ENCODE measurements at places on chromosomes 13 and 19.

DNA sequence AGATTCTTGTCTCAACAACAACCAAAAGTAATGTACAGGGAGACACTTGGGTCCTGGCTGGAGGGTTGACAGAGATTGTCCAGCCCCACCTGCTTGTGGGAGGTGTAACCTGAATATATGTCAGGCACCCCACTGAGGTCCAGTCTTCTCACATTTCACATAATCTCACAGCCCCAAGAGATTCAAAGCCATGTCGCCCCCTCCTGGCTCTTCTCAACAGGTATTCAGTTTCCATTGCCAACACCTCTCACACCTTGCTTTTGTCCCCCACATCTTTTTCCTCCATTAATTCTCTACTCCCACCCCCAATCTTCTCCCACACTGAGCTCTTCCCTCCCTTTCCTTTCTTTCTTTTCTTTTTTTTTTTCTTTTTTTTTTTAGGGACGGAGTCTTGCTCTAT lies 11.2 kb downstream of the UNC13A start:
- DNase-seq, result no peak

DNA sequence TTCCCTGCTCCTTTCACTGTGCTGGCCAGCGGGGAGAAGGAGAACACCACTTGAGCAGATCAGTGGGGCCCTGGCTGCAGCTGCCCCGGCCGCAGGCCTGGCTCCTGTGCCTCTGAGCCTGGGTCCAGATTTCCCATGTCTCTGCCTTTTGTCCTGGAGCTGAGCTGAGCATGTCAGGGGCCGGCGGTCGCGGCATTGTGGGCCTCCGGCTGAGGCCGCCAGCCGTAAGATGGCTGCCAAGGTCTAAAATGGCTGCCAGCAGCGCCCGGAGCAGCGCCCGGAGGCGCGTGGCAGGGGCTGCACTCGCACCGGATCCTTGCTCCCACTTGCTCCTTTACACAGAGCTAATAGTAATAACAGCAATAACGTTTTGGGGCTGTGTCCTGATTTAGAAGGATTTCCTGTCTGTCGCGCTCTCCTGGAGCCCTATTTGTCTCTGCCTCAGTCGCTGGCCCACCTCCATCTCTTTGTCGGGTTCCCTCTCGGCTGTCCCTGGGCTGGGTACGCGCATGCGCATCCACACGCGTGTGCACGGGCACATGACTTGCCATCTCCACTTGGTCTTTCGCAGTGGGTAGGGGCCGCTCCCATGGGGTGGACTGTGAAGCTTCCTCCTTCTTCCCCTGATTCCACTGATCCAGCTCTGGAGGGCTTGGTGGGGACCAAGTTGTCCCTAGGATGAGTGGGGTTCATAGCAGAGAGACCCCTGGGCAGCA lies 32.1 kb downstream of the LYL1 start:
- no peak for DNase-seq

DNA sequence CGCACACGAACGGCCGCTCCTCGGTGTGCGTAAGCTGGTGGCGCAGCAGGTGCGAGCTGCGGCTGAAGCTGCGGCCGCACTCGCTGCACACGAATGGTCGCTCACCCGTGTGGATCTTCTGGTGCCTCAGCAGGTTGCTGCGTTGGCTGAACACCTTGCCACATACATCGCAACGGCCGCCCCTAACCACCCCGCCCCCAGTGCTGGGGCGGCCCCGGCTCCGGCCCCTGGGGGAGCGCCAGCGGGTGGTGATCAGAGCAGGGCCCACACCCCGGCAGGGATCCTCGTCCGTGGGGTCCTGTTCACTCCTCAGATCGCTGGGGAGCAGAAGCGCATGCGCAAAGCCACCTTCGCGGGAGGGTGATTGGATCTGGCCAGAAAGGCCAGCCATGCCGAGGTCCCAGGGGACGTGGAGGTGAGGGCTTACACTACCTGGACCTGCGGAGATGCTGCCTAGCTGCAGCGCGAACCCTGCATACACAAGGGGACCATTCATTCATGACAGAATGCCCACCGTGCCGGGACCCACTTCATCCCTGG lies 4.7 kb upstream of the UBE2M start:
- DNase-seq, result peak; percentile 51

GRCh38 chr19:16017138-16017490 lies 59.2 kb upstream of the TPM4 start:
- no peak for DNase-seq

DNA sequence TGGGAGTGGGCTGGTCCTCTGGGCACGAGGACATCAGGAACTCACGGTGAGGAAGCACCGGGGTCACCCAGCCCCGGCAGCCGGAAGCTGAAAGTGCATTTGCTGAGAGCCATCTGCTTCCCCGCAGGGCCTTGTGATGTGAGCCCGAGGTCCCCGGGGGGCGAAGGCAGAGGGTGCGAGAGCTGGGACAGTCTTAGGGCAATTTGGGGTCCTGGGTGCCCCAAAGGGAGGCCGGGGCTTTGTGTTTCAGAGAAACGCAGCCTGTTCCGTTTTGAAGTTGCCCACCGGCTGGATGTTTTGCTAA lies 4.8 kb downstream of the F2RL3 start:
- no peak for DNase-seq

DNA sequence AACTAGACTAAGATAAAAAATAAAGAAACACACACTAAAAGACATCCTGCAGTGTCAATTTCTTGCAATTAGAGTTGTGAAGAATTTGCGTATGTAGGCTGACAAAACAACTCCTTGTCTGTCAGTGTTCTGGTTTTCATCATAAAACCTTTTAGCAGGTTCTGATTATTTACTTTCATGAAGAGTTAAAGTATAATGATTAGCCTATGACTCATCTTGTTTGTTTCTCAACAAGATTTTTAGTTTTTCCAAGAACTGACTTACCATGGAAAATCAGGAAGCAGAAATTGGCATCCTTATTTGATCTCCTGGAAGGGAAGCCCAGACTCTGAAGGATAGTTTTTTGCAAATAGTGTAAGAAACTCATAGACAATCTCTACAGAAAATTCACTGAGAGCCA lies 848.7 kb upstream of the PCDH9 start:
- no peak for DNase-seq

DNA sequence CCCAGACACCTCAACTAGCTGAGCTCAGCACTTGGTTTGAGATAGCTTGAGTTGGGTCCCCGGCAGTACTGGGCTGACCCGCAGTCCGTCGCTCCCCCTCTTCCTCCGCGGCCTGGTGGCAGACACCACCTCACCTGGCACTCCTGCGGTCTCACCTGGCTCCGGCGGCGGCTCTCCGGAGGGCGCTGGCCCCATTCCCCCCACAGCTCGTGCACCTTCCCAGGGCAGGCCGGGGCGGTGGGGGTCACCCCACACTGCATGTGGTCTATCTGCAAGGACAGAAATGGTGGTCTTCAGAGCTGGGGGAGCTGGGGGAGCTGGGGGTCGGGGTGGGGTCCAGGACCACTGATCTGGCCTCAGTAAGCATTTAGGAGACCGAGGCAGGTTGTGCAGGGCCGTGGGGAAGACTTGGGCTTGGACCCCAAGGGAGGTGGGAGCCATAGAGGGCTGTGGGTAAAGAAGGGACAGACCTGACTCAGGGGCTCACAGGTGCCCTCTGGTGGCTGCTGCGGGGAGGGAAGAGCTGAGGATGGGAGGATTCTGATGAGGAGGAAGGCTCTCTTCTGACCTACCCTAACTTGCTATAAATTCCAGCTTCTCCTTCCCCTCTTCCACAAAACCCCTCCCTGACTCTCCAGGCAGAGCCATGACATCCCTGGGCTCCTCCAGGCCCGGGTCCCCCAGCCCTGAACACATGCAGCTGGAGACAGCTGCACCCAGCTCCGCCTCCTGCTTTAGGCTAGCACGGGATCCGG lies 6.7 kb upstream of the PLIN4 start:
- peak; percentile 77 for DNase-seq

DNA sequence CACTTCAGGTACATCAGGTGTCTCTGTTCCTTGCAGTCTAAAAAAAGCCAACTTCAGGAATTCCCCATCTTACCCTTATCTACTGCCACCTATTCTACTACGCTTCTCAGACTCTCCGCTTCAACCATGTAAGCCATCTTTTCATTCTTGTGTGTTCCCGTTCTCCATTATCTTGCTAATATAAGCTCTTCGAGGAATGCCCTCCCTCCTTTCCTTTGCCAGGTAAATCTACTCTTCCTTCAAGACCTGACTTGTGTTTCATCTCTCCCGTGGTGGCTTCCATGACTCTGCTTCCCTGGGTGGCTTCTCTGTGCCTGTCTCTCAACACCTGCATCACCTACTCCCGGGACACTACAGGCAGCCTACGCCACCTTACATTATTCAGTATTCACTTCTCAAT lies 42.3 kb upstream of the MEDAG start:
- peak; percentile 45 for DNase-seq

- DNase-seq, result peak; percentile 86
These were observed 11.3 kb downstream of the GTPBP3 start for GRCh38 chr19:17348700-17349099.

GRCh38 chr13:104477261-104477660 lies 1411.0 kb upstream of the SLC10A2 start:
- no peak for DNase-seq

- DNase-seq, result no peak
These were observed 107.5 kb downstream of the PCCA start for GRCh38 chr13:100196375-100196774.

DNA sequence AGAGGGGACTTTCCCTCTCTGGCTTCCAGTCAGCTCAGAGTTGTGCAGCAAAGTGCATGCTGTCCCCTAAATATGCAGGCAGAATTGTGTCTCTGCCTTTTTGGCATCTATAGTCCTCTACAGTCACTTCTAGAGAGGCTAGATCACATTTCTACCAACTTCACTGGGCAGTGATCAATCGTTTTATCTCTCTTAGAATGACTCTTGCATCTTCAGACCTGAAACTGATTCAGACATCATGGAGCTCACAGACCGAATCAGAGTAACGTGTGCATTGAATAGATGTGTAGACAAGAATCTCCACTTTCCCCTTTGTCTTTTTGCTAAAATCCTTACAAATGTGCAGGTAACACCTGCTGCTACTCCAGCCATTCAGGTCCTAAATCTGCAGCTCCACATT lies 6.2 kb downstream of the ZNF253 start:
- no peak for DNase-seq

DNA sequence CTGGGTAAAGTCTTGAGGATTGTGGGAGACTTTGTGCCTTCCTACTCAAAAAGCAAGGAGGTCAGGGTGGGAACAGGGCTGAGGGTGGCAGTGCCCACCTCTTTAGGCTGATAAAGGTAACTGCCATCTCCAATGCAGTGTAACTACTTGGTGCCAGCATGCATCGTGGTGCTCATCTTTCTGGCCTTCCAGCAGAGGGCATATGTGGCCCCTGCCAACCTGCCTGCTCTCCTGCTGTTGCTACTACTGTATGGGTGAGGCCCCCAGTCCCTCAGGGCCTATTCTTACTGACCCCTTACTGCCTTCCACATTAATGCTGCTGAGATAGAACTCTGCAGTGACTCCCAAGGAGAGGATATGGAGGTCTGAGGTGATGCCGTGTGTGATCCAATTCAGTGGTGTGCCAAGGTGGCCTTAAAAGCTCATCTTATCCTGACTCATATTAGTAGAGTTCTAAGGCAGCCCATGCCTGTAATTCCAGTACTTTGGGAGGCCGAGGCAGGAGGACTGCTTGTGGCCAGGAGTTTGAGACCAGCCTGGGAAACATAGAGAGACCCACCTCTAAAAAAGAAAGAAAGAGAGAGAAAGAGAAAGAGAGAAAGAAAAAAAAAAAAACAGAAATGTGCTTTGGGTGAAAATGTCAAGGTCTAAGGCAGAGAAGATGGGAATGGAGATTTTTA lies 9.7 kb upstream of the ARHGAP45 start:
- DNase-seq, result peak; percentile 43

GRCh38 chr19:41844601-41845000 lies at the start of gene LYPD4:
Gene LYPD4, minus strand, starts transcription at chr19:41844683. Its CDS starts 5,398 bp downstream, at chr19:41839285.
- DNase-seq, result peak; percentile 45

- DNase-seq, result no peak
These were observed 6.2 kb downstream of the ELOF1 start for GRCh38 chr19:11552666-11553372.

GRCh38 chr13:50609011-50609410 lies 234.5 kb downstream of the DLEU7 start:
- no peak for DNase-seq

GRCh38 chr19:45418802-45419201 lies 4.9 kb downstream of the ERCC1 start:
- DNase-seq, result no peak

GRCh38 chr19:17881701-17882100 lies 10.0 kb downstream of the SLC5A5 start:
- DNase-seq, result no peak

DNA sequence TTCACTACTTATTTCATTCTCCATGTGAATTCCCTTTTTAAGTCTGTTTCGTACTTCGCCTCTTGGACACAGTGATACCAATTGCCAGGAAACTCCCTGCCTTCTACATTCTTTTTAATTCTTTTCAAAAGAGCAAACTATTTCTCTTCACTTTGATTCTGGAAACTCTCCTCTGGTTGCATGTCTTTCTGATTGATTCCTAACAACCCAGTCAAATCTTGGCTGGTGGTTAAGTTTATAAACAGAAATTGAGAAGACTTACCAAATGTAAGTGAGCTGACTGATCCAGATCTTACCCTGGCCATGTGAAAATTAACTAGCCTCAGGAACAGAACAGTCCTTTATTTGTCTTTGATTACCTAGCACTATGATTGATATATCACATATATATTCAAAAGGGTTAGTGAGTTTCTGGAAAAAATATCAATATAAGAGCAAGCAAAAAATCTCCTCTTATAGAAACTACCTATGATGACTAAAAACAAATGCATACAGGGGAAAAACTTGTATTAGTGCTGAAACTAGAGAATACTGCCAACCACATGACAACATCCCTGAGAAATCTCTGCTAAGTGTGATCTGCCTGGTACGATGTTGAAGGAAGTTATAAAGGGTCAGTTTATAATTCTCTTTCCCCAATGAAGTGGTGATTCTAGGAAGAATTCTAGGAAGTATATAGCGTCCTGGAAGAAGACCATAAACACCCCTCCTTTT lies 152.6 kb upstream of the HTR2A start:
- no peak for DNase-seq

GRCh38 chr13:26664286-26664685 lies 96.3 kb downstream of the GPR12 start:
- DNase-seq, result no peak

DNA sequence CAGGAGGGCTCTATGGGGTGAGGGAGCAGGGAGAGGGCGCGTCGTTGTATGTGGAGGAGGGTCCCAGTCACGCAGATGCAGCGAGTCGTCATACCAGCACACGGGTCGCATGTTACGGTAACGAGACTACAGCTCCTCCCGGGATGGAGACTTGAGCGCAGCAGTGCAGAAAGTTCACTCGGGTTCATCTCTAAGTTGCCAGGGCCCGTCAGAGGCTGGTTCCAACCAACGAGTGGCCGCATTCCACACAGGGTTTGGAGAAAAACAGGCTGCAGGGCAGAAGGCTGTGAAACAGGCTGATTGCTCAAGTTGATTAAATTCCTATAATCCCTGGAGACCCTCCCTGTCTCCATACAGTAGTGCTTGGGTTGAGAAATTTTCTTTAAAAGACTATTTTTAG lies 21.9 kb upstream of the TTYH1 start:
- DNase-seq, result no peak

Measured in H9 (cell line).